ENCODE measurements at places on chromosomes 1 and 21.

DNA sequence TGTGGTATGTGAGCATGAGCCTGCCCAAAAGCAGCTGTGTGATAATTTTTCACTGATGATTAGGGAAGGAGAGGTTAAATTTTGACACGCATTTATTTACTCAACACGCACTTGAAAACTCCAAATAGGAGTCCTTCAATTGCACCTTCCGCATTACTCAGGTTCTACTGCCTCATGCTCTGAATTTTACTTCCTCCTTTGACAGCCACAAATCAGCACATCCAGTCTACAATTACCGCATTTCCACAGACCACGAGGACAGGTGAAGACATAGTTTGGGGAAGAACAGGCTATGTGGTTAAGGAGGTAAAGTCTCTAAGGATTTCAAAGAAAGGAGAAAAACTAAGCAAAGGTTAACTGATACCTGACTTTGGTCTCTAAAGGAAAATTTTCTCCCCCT, 2.6 kb downstream of the CAPN8 start:
- DNase-seq: no peak

DNA sequence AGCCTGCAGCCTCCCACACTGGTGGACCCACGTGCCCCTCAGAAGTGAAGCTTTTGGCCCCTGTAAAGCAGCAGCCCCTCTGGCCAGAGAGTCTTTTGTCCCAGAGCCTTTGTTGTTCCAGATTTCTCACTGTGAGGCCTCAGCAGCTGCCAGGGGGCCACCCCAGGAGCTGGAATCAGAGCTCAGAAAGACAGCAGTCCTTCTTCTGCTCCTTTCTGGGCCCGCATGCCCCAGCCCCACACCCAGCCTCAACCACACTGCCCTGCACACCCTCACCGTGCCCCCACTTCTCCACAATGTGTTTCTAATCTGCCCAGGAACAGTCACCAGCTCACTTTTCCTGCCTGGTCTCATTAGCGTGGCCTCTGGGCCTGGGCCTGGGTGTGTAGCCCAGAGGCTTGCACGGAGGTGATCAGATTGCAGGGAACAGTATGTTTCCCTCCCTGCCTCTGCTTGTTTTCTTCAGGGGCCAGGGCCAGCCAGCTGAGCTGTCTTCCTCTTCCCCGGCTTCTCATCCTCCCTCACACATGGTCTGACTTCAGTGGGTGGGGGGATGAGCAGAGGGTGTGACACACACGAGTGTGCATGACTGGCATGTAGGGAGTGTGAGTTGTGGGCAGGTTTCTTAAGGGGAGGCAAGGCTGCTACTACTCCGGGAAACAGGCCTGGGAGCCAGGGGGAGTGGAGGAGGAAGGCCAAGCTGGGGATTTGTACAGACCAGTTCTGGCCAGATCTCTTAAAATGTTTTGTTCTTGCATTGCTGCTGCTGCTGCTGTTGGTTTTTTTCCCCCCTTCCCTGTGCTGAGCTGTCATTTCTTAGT, 82.5 kb upstream of the ZNF648 start:
- no peak for DNase-seq

DNA sequence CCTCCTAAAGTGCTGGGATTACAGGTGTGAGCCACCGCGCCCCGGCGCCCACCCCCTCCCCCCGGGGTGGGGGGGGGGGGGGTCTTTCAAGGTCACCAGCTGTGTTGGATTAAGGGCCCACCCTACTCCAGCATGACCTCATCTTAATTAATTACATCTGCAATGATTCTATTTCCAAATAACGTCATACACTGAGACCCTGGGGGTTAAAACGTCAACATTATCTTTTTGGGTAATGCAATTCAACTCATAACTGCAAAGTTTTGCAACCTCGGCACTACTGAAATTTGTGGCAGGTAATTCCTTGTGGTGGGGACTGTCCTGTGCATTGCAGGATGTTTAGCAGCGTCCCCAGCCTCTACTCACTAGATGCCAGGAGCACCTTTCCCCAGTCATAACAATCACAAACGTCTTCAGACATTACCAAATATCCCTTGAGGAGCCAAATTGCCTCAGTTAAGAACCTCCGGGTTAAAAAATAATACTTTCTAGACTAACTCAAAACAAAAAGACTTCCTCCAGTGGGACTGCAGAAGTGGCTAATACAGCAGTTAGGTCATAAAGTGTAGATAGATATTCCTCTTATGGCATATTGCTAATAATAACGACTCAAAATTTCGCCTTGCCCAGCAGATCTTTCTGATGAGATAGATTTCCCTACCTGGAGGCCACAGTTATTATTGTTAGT, 233.0 kb upstream of the KAZN start:
- no peak for DNase-seq

DNA sequence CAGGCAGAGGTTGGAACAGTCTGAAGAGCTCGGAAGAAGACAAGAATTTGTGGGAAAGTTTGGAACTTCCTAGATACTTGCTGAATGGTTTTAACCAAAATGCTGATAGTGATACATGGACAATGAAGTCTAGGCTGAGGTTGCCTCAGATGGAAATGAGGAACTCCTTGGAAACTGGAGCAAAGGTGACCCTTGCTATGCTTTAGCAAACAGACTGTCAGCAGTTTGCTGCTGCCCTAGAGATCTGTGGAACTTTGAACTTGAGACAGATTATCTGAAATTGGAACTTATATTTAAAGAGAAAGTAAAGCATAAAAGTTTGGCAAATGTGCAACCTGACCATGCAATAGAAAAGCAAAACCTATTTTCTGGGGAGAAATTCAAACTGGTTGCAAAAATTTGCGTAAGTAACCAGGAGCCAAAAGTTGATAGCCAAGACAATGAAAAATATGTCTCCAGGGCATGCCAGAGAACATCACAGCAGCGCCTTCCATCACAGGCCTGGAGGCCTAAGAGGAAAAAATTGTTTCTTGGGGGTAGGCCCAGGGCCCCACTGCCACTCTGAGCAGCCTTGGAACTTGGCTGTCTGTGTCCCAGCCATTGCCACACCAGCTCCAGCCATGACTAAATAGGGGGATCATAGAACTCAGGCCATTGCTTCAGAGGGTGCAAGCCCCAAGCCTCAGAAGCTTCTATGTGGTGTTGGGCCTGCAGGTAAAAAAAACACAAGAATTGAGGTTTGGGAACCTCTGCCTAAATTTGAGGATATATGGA, 675.3 kb downstream of the LTN1 start:
- DNase-seq: no peak

GRCh38 chr1:205563927-205564441, 59.5 kb downstream of the CDK18 start:
- DNase-seq: no peak

DNA sequence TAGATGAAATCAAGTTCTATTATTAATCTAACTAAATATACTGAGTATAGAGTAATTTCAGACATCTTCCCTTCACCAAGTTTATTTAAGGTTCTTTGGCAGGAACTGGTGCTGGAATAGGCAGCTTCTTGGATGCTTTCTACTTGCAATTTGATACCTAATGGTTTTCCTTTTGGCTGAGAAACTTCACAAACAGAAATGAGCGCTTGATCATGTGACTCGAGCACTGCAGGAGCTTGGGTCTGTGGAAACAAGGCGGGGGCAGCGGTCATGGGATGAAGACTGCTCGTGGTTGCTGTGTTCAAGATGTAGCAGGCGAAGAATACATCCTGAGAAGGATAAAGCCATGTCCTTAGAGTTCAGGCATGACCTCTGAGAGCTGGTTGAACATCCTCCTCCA, 136.8 kb downstream of the PTPRC start:
- no peak for DNase-seq

- DNase-seq: no peak
These were observed 18.4 kb downstream of the CCT8 start for GRCh38 chr21:29055080-29055479.

DNA sequence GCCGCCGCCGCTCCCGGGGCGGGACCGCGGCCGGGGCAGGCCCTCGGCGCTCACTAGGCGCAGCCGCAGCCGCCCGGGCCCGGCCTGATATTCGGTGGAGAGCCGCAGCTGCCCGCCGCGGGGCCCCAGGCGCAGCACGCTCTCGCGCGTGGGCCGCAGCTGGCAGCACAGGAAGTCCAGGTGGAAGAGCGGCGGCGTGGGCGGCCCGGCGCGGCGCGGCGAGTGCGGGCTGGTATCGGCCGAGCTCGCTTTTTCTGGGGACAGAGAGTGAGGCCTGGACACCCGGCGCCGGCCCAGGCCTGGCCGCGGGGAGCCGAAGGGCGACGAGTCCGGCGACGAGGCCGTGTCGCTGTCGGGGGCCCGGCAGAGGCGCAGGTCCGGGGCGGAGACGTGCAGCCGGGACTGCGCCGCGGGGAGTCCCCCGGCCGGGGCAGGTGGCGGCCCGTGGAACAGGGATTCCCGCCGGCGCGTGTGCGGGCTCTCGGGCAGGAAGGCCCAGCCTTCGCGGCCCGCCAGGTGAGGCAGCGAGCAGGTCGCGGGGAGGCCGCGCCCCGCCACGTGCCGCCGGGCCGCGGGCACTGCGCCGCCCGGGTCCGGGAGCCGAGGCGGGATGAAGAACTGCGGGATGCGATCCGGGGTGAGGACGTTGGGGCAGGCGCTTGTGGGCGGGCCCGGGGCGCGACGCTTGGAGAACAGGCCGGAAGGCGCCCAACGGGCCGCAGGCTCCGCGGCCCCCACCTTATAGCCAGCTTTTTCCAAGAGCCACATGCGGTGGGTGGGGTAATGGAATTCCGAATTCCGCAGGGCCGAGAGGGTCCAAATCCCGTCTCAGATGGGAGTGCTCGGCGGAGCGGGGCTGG, 1.2 kb downstream of the C2CD4D start:
- peak; percentile 73 for DNase-seq

DNA sequence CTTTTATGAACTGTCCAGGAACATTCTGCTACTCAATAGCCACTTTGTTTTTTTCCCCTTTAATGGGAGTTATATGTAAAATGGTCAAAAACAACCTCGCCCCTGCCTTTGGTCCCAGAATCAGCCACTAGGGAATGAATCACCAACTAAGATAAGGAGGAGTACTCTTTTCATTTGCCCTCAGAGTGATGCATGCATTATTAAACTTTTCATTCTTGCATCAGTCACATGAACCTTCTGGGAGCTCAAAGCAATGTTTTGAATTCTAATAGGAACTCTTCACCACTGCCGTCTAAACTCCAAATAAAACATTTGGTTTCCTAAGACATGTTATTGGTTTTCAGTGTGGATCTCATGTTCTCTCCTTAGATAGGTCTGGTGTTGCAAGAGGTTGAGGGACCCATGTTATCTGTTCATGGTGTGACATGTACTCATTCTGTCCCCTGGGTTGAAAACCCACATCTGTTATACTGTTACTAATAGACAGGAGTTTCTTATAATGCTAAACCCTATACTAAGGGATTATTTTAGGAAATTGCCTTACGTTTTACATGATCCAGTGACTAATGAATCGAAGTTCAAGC, 17.8 kb upstream of the HSD17B7 start:
- DNase-seq: no peak

- peak; percentile 64 for DNase-seq
These were observed 33.3 kb downstream of the LRP8 start for GRCh38 chr1:53294567-53294966.

DNA sequence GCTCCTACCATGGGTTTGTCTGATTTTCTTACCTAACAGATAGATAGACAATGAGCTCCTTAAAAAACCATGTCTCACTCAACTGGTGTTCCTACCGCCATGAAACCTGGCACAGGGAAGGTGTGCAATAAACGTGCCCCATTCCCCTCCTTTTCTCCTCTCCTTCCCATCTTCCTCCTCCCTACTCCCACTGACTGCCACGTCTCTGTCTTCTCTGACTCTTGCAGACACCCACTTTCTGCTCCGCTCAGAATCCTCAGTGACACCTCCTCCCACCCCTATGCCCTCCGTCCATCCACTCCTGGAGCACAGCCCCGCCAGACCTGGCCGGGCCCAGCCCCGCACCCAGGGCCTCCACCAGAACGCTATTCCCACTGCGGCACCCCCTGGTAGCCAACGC, 52.9 kb downstream of the HMGB4 start:
- no peak for DNase-seq

DNA sequence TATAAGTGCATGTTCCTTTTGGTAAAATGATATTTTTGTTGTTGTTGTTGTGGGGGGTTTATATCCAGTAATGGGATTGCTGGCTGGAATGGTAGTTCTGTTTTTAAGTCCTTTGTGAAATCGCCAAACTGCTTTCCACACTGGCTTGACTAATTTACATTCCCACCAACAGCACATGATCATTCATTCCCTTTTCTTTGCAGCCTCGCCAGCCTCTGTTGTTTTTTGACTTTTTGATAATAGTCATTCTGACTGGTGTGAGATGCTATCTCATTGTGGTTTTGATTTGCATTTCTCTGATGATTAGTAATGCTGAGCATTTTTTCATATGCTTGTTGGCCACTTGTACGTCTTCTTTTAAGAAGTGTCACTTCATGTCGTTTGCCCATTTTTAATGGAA, 188.5 kb upstream of the CHRM3 start:
- DNase-seq: no peak

- no peak for DNase-seq
These were observed 100.3 kb downstream of the SCCPDH start for GRCh38 chr1:246824541-246824940.

DNA sequence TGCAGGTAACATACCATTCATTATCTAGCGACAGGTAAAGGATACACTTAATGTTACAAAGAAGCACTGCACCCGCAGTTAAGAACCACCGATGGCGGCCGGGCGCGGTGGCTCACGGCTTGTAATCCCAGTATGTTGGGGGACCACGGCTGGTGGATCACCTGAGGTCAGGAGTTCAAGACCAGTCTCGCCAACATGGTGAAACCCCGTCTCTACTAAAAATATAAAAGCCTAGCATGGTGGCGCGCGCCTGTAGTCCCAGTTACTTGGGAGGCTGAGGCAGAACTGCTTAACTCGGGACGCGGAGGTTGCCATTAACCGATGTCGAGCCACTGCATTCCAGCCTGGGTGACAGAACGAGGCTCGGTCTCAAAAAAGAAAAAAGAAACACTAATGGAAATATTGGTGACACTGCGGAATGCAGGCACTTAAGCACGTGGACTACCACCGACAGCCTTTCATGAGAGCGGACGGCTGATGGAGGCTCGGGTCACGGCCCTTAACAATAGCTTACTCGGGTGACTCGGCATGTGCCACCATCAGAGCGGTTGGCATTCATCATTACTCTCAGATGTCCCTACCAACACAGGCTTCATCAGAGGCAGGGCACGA, 542 bp downstream of the GAS5 start:
- DNase-seq: no peak

- no peak for DNase-seq
These were observed 54.6 kb downstream of the CDC7 start for GRCh38 chr1:91555074-91555730.

GRCh38 chr1:83815330-83815729, 183.6 kb downstream of the TTLL7 start:
- DNase-seq: no peak

DNA sequence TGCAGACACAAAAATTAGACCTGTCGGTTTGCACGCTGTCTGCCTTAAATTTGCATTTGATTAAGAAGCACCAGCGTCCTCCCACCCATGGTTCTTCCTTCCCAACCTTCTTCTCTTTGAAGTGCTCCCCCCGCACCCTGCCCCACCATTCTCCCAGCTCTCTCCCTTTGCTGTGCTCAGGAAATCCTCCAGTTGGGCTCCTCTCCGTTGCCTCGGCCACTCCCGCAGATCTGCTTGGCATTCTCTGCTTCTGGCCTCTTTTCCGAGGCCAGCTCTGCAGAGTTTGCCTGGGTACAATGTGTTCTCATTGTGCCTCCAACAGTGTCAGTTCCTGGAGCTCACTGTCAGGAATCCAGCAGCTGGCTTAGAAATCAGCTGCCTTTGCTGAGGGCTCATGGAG, 126.1 kb downstream of the NAV1 start:
- no peak for DNase-seq

- no peak for DNase-seq
These were observed 79.8 kb downstream of the WDR4 start for GRCh38 chr21:42799516-42799915.

- peak; percentile 27 for DNase-seq
These were observed 639 bp upstream of the DNAJB4 start for GRCh38 chr1:78003882-78004718.
